ENCODE measurements at places on chromosomes 1 and 21.

DNA sequence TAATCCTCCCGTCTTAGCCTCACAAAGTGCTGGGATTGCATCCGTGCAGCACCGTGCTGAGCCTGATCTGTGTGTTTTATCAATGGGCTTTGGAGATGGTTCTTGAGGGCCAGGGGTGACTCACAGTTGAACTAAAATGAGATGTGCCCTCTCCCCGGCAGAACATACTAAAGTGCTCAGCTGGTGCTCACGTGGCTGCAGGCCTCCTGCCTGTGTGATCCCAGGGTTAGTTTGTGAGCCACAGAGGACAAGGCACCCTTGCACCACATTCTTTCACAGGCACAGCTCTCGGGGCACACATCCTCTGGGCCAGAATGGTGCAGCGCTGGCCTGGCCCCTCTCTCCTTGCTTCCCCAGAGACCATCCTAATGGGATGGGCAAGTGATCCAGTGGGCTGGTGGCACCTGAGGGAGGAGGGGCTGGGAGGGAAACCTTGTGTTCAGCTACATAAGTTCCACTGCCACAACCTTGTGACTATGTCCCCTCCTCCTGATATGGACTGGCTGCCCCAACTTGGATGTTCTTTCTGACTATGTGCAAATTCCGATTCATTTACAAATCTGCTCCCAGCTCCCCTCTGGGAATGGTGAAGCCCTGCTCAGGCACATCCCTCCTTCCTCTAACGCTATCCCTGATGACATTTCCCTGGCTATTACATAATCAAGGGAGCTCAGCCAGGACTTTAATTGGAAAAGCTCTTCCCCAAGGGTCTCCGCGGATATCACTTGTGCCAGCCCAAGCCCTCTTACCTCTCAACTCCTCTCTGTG, 197.0 kb upstream of the EDN2 start:
- DNase-seq, result no peak

DNA sequence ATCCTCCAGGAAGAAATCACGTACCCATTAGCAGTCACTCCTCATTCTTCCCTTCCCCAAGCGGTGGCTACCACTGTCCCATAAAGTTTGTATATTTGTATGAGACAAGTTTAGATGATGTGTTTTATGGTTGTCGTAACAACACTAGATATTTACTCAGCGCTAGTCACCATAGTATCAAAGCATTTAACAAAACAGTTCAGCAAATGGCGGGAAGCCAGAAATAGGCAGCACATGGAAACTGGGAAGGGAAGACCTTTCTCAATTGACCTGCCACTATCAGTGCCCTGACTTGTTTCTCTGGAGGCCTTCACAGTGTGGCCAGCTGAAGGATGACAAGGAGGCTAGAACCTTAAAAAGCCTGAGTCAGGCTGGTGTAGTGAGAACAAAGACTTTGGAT, 31.1 kb downstream of the CNST start:
- no peak for DNase-seq

DNA sequence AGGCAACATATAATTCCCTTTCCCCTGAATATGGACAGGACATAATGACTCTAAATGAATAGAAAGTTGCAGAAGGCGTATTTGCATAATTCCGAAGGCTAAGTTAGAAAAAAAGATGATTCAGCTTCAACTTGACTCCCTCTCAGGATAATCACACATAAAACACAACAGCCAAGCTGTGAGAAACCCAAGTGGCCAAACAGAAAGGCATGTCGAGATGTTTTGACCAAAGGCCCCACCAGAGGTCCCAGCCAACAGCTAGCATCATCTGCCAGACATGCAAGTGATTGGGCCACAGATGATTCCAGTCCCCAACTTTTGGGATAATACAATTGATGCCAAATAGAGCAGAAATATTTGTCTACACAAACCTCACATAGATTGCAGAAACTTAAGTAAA, 444.9 kb downstream of the LTN1 start:
- no peak for DNase-seq

DNA sequence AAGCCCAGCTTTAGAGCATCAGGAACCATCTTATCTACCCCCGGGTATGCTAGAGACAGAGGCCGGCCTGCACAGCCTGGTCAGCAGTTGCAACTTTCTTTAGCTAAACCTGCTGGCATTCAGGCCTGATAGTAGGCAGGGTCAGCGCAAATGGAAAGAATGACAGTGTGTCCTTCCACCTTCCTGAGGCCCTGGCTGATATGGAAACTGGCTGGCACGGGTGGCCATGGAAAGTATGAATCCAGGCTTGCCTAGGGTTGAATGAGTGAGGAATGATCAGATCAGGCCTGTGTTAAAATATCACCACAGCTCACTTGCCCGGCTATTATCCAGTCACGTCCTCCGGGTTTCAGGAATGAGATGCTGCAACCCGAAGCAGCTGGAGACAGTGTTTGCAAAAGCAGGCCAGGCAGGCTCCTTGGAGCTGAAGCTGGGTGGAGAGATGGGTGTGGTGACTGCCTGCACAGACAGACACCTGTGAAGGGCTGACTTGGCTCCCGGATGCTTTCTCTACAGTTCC, 34.7 kb downstream of the RCAN1 start:
- no peak for DNase-seq
